ENCODE measurements at places on chromosomes 6 and 20.
A peak's percentile ranks its signal among the peaks of the same experiment; 100 is the strongest.

DNA sequence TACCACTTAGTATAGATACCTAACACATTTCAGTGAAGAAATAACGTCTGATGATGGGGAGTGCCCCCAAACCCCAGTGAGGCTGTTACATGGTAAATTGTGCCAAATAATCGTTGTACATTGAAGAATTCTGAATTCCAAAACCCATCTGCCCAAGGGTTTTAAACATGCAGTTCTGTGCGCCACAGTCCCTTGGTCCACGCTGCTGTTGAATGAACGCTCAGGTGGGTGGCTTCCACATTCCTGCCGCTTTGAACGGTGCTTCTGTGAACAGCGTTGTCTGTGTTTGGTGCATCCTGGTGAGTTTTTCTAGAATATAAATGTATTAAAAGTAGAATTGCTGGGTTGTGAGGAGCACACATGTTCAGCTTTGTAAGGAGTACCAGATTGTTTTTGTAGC is 2.9 kb downstream of the GID8 start:
- DNase-seq, result no peak

DNA sequence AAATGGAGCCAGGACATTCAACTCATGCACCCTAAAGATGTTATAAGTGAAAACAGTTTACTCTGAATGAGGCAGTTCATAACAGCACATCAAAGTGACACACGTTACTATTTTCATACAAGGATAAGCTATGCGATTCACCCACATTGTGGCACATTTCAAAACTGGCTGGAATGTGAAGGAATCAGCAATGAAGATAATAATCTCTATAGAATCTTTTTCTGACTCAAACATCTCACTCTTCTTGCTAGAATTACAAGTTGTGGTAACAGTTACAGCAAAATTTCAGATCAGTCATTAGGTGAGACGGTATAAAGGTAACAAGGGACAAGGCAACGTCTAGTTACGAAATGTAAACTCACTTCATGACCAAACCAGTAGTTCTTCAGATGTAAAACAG is 17.5 kb downstream of the TMEM244 start:
- DNase-seq, result peak; percentile 3

- DNase-seq, result no peak
Observed at GRCh38 chr6:55998576-55998975, 123.2 kb upstream of the BMP5 start.

DNA sequence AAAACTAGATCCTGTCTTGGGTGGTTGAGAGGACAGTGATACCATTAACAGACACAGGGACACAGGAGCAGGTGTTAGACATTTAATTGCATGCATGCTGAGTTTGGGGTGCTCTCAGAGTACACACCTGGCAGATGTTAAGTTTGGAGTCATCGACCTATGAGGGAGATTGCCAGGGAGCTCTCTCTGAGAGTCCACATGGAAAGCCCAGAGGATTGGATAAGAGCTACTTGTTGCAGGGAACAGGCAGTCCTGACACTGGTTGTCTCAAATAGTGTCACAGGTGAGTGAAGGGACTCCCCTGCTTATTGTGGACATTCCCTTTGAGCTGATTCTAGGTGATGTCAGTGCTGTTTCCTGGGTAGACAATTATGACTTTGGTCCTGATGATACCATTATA is 3.1 kb downstream of the ATRN start:
- DNase-seq, result no peak

DNA sequence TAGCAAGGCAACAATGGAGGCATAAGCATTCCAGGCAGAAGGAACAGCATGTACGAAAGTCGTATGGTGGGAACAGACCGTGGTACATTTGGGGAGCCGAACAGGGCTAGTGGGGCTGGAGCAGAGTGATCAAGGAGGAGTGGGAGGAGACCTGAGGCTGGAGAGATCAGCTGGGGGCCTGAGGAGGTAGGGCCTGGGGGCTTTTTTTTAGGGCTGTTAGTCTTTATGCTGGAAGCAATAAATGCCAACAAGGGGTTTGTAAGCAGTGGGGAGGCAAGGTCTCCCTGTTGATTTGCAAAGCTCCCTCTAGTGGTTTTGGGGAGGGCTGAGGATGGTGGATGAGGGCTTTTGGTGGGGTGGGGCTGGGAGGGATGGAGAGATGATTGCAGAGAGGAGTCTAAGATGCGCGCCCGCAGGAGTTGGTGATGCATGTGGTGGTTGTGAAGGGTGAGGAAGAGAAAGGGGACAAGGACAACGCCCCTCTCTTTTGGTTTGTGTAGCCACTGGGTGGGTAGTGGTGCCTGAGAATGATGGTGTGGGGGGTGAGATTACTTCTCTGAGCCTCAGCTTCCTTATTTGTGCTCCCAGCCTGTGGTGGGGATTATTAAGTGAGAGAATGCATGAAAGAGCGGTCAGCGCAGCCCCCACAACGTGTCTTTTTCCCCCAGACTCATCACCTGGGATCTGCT is 74.1 kb upstream of the TOX2 start:
- peak; percentile 69 for DNase-seq

DNA sequence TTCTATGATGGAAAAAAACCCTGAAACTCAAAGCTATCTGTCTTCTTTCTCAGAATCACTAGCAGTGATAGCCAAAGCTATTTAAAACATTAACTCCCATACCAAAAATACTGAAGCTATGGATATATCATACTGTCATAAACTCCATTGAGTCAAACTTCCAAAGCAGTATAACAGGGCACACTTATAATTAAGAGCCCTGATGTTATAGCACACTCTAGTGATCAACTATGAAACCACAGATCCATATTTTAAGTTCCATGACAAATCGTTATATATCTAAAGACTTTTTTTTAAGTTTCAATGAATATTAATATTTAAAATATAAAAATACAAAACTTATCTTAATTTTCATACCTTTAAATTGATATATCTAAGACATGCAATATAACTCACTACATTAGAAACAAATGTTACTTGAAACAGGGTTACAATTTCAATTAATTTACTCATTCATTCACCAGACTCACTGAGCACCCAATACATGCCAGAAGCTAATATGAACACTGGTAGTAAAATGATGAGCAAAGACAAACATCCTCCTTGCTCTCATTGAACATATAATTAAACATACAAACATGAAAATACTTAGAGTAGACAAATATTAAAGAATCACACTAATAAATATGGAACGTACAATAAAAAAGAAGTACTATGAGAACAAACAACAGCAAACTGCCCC is 69.3 kb downstream of the IBTK start:
- DNase-seq, result no peak

GRCh38 chr20:61596687-61597330 is 344.7 kb downstream of the CDH4 start:
- DNase-seq, result no peak
